Stimulated activated CD8-positive, alpha-beta memory T cell treated with anti-CD3 and anti-CD28 coated beads, Interleukin-2, amount 100 ng/mL, for 1 hour (primary cell): ENCODE measurements at places on chromosomes 3 and 15.
A peak's percentile ranks its signal among the peaks of the same experiment; 100 is the strongest.

DNA sequence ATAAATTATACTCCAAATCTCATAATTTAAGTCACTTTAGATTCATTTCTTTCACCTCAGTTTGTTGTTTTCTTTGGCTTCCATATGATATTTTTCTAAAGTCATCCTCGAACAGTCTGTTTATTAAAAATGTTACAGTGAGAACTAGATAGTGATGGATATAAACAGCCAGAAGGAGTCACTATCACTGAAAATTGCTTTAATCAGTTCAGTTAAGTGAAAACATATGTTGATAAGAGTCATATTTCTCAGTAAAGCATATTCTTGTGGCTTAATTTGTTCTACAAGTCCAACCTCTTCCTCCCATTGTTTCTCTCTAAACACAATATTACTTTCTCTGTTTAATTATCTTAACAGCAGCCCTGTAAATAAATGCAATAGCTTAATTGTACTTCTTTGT is 427.5 kb upstream of the ALCAM start:
- no peak for DNase-seq

GRCh38 chr3:64460877-64461276 is 226.9 kb downstream of the ADAMTS9 start:
- no peak for DNase-seq

- DNase-seq: no peak
Observed at GRCh38 chr3:20056725-20057611, 16.7 kb downstream of the KAT2B start.

GRCh38 chr15:64000183-64000951 is 45.9 kb downstream of the DAPK2 start:
- no peak for DNase-seq

DNA sequence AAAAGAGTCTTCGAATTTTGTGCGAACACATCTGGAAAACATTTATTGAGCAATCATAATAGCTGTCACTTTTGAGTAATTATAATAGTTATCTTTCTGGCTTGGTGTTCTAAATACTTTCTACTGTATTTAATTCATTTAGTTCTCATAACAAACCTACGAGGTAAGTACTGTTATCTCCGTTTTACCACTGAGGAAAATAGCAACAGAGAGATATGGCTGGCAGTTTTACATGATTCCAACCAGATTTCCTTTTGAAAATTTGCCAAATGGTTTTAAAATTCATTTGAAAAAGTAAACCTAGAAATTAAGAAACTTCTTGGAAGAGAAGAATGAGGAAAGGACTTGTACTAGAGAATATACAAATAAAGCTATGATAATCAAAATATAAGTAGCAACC is 37.3 kb upstream of the MGA start:
- DNase-seq: no peak

- DNase-seq: no peak
Observed at GRCh38 chr3:87052499-87053260, 61.7 kb upstream of the VGLL3 start.

GRCh38 chr3:169181666-169182065 is 481.8 kb downstream of the MECOM start:
- DNase-seq: no peak

GRCh38 chr3:13768453-13768852 is 111.4 kb downstream of the WNT7A start:
- no peak for DNase-seq

DNA sequence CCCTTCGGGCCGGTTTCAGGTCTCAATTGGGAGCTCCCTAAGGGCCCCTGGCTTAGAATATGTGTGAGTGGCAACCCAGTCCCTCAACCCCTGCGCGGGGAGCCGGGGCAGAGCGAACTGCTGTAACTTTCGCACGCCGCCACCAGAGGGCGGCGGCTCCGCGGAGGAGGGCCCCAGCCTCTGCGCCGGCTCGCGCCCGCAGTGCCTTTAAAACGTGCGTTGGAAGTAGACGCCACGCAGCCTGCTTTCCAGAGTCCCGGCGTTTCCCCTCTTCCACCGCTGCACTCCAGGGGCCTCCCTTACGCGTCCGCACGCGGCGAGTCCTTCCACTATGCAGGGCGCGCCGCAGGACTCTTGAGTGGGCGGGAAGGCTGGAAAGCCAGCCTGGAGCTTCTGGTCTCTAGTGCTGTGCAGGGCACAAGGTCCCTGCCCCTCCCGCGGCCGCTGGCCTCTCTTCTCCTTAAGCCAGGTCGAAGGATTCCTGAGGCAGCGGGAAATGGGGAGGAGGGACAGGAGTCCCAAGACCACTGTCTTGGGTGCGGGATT is 23.7 kb upstream of the RNU6-1 start:
- DNase-seq: peak; percentile 38

GRCh38 chr3:184952671-184953070 is 140.7 kb downstream of the VPS8 start:
- no peak for DNase-seq

DNA sequence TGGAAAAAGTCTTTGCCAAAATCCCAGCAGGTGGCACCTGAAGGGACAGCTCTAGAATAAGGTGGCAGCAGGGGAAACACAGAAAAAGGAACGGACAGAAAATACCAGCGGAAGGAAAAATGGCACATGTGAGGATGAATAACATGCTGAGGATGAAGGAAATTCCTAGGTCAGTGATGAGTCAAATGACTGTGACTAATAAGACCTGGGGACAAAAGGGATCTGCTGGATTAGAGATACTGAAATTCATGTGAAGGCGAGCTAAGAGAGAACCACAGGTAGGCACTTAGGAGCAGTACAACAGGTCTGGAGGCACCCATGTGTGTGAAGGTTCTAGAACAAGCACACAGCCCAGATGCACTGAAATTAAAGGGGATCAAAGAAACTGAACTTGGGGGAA is 482.5 kb downstream of the FOXP1 start:
- no peak for DNase-seq
